Activated CD4-positive, alpha-beta T cell treated with anti-CD3 and anti-CD28 coated beads, Interleukin-2, amount 10 ng/mL, durations not matched to agents 24 days and 14 days (primary cell): ENCODE measurements at places on chromosomes 4 and X. TPM values are rescaled to one million over a fixed set of nuclear protein-coding genes. Genes with fewer than 3 reads are reported as not detected.
A peak's percentile ranks its signal among the peaks of the same experiment; 100 is the strongest.

DNA sequence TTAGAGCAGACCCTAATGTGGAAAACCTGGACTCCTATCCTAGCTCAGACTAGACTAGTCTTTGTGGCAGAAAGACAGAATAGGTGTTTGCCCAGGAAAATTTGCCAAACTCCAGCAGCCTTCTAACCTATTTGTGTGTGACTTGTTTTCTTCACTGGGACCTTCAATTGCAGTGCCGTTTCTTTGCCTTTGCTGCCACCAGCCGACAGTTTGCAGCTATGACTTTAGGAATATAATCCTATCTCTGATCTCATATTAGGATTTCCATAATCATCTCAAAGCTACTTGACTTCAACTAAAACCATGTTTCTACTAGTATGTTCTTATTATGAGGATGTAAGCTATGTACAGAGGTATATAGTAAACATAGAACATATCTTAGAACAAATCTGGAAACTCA lies 60.2 kb upstream of the PGAM4 start:
- DNase-seq = peak; percentile 60

SLC7A11 gene
- total RNA-seq = 1.8 and 1.9 TPM in 2 replicates

DNA sequence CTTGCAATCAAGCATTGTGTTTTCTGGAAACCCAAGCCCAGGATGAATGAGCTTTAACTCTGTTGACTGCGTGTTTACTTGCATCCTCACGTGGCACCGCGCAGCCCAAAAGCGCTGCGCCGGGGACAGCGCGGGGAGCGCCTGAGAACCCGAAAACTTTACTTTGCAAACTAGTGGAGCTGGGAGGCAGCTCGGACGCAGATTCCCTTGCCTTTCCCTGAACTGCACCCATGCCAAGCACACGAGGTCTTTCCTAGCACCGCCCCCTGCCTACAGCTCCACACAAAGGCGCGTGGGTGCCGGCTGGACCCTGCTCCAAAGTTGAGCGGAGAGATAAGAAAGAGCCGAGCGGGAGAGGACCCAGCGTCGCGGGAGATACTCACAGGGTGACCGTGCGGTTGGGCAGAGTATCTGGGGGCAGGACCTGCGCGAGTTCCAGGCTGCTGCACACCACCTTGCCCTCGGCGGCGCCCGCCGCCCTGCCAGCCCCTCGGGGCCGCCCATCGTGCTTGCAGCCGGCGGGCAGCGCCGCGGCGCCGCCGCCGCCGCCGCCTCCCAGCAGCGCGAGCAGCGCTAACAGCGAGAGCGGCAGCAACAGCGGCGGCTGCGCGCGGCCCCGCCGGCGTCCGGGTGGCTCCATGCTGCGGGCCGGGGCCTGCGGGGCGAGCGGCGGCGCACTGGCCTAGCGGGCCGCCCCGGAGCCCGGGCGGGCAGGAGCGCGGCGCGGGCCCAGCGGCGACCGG lies 550 bp downstream of the ADGRA3 start:
- peak; percentile 83 for DNase-seq

SLC26A1 gene
- 0.26 TPM in 1 of 2 replicates, not detected in the other for total RNA-seq

GRCh38 chrX:31166416-31166815 lies 94.6 kb upstream of the FTHL17 start:
- no peak for DNase-seq

SLC10A7 gene
- total RNA-seq = 18.2 and 22.9 TPM in 2 replicates

DNA sequence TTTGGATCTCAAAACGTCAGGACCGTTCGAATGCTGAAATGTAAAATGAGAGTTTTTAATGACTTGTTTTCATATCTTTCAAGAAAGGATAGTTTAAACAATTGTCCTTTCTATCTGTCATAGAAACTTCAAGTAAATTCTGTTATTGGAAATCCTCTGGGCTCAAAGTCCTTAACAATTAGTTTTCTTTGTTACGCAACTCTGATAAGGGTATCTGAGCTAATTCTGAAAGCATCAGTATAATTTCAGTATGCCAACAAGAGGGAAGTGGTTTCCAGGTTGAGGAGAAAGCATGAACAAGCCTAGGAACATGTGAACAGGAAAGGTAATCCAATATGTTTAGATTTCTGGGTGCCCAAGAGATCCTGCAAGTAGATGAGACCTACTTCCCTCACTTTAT lies 22.0 kb downstream of the ADH7 start:
- no peak for DNase-seq

- no peak for DNase-seq
These were observed 103.5 kb downstream of the TNIP2 start for GRCh38 chr4:2652415-2653160.

DNA sequence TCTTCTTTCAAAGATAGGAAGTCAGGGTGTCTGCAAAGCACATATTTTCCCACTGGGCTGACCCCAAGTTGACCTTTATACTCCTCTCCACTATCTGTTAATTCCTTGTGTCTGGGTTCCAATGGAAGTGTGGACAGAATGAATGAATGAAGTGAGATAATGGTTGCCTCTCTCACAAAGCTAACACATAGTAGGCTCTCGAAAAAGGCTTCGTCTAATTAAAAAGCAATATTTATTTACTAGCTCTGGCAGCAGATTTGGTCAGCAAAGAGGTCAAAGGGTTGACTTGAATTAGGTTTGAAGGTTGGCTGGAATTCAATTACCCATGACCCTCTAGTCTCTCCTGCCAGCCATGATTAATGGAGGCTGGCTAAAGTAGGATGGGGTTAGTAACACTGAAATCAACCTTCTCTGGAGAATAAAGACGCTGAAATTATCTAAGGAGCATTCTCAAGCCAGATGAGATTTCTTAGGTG lies 280.3 kb upstream of the KLF3 start:
- DNase-seq = no peak

GRCh38 chrX:129697204-129697829 lies 41.5 kb upstream of the XPNPEP2 start:
- no peak for DNase-seq

GRCh38 chrX:119721926-119722325 lies 29.0 kb upstream of the SEPTIN6 start:
- DNase-seq = no peak

DNA sequence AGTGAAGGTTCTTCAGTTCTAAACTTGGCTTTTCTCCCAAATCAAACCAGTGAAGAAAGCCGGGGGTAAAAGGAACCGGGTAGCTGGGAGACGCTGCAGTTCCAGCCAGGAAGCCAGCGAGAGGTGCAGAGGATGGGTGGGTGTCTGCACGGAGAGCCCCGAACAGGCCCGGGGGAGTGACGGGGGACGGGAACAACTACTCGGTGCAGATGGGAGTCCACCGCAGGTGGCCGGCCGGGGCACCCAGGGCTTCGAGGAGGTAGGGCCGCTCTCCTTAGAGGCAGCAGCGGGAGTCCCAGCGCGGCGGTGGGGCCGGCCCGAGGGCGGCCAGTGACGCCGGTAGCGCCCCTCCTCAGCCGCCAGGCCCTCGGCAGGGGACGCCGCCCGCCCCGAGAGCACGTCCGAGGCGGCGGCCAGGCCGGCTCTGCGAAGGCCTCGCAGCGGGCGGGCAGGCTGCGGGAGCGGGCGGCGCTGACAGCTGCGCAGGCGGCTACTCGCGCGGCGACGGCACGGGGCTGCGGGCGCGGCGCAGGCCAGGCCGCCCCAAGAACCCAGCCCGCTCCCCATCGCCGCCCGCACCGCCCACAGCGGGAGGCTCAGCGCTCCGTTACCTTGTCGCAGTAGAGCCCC lies 449 bp downstream of the FBXL5 start:
- DNase-seq = no peak

- peak; percentile 79 for DNase-seq
These were observed 83.4 kb downstream of the MSN start for GRCh38 chrX:65750674-65751469.

CCKAR gene
- not detected in 2 replicates for total RNA-seq

DNA sequence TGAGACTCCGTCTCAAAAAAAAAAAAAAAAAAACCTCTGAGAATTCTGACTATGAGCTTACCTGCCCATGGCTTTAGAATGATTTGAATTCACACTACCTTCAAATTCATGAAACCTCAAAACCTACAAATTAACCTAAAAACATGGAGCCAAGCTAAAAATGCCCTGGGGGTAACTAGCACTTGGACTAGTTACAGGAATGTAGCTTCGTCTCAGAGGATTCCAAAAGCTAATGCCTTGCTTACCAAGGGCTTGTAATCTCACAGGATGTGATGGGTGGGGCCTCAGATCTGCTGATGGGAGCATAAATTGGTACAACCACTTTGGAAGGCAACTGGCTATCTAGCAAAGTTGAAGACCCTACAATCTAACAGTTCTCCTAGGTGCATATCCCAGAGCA lies 79.4 kb upstream of the SPRY1 start:
- no peak for DNase-seq

DNA sequence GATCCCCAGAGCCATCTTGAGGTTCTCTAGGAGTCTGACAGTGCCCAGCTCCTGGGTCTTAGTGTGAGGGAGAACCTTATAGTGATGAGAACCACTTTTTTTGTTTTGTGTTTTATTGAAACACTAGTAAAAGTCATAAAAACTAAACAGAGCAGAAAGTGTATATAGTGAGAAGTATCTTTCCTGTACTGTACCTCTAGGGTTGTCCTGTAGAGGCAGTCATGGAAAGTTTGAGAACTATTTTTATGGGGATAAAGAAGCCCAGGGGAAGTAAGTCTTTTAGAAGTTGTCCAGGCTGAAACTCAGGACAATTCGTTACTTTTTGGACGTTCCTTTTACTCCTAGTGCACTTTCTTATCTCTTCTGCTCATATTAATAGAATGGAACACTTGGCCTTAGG lies 40.9 kb downstream of the ADH5 start:
- DNase-seq = no peak

DNA sequence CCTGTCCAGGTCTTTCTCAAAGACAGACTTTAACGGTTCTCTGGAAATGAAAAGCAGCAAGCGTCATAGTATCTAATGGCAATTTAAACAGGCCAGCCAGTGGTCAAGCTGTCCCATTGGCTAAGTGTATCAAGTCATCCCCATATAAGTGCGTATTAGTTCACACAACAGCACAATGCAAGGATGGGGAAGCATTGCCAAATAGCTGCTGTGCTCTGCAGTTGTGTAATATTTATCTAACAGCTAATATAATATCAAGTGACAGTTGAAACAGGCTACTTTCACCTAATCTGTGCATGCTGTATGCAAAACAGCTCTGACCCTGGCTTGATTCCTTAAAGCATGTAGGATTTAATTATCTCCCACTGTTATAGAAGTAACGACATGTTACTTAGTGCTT lies 134.8 kb upstream of the PPARGC1A start:
- no peak for DNase-seq

GRCh38 chrX:68498044-68498507 lies 775 bp upstream of the YIPF6 start:
- peak; percentile 58 for DNase-seq

NUP54 gene
- total RNA-seq = 72.6 and 75.1 TPM in 2 replicates

DNA sequence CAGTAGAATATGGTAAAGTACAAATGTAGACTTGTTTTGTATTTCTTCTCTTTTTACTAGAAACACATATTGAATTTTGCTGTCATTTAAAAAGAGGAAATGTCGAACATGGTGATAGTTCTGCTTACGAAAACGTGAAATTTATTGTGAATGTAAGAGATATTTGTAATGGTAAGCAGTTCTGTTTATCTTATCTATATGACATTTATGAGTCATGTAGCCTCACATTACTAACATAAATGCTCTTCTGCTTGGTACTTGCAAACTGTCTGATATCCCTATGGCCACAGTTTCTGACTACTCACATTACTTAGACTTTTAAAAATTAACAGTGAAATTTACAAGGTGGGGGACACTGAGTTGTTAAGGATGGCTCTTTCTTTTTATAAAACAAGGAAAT lies 57.9 kb downstream of the PASD1 start:
- DNase-seq = no peak

GRCh38 chr4:142818031-142818430 lies 28.1 kb downstream of the INPP4B start:
- no peak for DNase-seq

DNA sequence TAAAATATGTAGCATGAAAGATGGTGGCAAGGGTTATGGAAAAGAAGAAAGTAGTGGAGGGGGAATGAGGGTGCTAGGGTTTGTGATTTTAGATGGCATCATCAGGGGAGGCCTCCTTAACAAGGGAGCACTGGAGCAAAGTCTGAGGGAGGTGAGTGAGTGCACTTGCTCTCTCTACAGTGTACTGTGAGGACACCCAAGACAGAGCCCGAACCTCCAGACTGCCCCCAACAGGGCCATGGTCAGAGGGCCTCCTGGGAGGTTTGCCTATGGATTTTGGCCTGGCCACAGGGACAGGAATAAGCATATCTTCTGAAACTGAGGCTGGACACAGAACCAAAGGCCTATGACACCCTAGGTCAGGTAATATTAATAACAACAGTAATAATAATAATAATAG lies 21.4 kb upstream of the PJA1 start:
- no peak for DNase-seq

DNA sequence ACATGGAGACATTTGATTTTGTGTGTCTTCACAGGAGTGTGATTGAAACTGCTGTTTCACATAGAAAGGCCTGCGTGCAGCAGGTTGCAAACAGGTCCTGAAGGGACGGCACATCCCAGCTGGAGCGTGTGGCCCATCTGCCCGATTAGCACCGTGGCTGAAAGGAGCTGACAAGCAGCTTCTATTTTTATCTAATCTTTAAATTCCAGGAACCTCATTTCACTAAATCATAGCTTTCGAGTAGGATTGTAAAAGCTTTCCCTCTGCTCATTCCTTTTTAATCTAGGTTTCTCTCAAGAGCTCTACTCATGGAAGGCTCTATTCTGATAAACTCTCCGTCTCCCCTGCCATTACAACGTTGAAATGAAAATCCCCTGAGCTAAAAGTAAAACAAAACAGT lies 106.8 kb downstream of the FSTL5 start:
- DNase-seq = no peak

- no peak for DNase-seq
These were observed 61.7 kb downstream of the MAML3 start for GRCh38 chr4:140092094-140092851.

GPC3 gene
- 0.21 and 0.40 TPM in 2 replicates for total RNA-seq

GRCh38 chrX:135536877-135537276 lies 16.4 kb downstream of the INTS6L start:
- peak; percentile 54 for DNase-seq

DNA sequence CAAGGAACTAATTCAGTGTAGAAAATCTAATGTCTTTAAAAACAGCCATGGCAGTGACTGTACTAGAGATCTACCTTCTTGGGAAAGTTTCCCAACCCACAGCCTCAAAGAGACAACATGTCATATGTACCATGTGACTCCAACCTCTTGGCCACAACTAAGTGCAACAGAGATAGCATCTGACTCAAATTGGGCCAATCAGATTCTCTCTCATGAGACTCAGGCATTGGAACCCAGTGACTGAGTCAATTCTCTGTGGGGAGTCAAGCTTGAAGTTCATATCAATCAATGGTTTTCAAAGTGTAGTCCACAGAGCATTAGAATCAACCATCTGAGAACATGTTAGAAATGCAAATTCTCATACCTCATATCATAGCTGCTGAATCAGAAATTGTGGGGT lies 123.3 kb downstream of the MBNL3 start:
- no peak for DNase-seq

KLHL13 gene
- 0.19 and 0.28 TPM in 2 replicates for total RNA-seq

- no peak for DNase-seq
These were observed 76.7 kb downstream of the FHIP1A start for GRCh38 chr4:151485541-151486131.
